Hematopoietic multipotent progenitor cell treated with erythropoietin and hydrocortisone succinate and interleukin-3 and kit ligand, for 4 days (in vitro differentiated cells): ENCODE measurements at places on chromosomes 4 and X.

GRCh38 chr4:125572601-125573000, 257.8 kb downstream of the FAT4 start:
- DNase-seq = no peak

DNA sequence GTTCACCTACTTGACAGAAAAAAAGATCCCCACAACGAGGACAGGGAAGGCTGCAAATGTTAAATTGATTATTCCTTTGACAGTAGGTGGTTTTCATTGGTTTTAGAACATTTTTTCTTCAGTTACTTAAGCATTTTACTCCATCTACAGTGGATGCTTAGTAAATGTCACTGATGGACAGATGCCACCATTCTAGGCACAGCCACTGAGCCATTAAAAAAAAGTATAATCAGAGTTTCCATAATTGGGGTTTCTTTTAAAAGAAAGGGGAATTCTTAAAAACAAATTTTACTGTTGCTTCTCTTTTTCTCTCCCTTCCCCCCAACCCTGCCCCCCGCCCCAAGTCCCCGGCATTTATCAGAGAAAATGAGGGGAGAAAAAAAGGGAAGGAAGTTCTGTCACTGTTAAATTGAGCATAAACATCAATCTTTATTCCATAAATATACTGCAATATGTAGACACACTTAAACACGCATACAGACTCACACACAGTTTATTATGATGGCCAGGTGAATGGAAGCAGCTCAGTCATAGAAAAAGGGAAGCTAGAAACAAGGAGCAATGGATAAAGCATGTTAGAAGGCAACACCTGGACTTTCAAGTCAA, 79.7 kb upstream of the PRPS2 start:
- DNase-seq = peak; percentile 16

- no peak for DNase-seq
Observed at GRCh38 chrX:111376897-111377578, 35.0 kb downstream of the DCX start.

GRCh38 chr4:31538877-31539276, 818.7 kb downstream of the PCDH7 start:
- DNase-seq = peak; percentile 0

GRCh38 chr4:131347816-131348215, 1801.3 kb upstream of the PCDH10 start:
- DNase-seq = no peak

- DNase-seq = no peak
Observed at GRCh38 chr4:158133551-158133950, 39.3 kb downstream of the GASK1B start.

DNA sequence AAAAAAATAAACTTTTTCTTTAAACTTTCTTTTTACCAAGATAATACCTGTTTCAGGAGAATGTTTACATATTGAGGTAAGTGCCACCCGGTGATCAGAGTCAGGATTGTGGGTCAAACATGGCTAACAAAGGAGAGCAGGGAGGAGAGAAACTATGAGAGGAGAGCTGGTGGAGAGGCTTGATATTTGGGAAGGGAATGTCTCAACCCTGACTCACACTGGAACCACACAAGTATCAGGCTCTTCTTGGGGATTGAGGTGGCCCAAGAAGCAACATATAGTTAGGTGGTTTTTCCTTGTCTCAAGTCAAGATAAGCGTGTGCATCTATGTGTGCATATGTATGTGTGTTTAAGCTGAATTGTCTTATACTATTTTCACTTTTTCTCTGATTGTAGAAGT, 6.7 kb downstream of the TCEAL1 start:
- no peak for DNase-seq

GRCh38 chr4:184201179-184201578, 16.5 kb downstream of the ENPP6 start:
- DNase-seq = no peak

DNA sequence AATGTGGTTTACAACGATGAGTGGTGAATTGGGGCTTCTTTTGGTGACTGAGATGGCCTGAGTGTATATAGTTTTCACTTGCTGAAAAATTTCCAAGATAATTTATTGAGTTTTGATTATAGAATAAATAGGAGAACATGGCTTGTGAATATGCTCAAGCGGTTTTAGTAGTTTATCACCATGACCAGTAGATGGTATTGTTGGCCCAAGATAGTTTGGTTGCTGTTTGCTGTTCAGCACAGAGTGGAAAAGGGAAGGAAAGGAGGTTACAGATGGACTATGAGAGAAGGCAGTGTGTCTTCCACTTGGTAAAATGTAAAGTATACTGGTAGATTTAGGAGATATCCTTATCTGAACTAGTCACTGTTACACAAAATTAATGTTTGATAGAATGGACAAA, 55.8 kb upstream of the POU4F2 start:
- peak; percentile 12 for DNase-seq

DNA sequence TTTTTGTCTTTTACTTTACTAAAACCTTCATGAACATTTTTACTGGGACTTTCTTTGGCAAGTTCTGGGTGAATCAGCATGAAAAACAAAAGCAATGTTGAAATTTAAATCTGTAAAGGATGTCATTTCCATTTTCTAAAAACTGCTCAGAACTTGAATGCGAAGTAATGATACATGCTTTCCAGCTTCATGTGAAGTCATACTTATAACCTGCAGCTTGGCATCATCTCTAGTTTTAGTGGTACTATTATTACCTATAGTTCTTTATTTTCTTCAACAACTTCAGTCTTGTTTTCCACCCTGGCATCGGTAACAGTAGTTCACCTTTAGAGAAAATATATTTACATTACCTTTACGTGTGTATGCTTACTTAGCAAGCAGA, 421.4 kb upstream of the DIPK2B start:
- DNase-seq = no peak

DNA sequence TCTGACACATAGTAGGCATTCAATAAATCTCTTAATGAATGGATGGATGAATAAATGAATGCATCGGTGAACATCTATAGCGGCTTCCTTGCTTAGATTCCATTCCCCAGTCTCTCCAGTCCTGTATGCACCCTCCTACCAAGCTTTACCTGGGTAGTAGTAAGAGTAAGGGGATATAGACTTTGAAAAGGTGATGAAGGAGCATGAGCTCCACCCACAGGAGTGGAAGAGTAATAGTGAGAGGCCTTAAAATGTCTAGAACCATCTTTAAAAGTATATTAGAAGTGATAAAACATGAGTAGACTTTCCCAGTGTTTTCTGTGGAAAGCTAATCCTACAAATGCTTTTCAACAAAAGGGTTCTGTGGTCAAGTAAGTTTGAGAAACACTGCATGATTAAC, 35.5 kb upstream of the GPC3 start:
- DNase-seq = no peak

DNA sequence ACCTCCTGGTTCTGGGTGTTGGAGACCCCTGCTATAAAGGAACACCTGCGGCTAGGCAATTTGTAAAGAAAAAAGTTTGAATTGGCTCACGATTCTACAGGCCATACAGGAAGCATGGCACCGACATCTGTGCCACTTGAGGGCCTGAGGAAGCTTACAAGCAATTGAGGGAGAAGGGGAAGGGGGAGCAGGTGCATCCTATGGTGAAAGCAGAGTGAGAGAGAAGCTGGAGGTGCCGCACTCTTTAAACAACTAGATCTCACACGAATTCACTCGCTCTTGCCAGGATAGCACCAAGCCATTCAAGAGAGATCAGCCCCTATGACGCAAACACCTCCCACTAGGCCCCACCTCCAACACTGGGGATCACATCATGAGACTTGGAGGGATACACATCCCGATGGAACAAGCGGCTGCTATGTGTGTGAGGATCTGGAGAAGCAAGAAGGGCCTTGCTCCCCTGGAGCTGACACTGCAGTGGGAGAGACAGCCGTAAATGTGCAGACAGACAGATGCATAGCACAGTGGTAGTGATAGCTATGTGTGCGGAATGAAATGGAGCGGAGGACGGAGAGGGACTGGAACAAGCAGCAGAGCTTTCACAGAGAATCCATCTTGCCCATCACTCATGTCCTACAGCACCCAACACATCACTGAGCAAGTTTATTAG, 60.7 kb upstream of the HELT start:
- peak; percentile 70 for DNase-seq

GRCh38 chr4:87974856-87975462, 555 bp upstream of the SPP1 start:
- peak; percentile 16 for DNase-seq

GRCh38 chr4:55440786-55441185, 45.0 kb downstream of the TMEM165 start:
- DNase-seq = no peak

DNA sequence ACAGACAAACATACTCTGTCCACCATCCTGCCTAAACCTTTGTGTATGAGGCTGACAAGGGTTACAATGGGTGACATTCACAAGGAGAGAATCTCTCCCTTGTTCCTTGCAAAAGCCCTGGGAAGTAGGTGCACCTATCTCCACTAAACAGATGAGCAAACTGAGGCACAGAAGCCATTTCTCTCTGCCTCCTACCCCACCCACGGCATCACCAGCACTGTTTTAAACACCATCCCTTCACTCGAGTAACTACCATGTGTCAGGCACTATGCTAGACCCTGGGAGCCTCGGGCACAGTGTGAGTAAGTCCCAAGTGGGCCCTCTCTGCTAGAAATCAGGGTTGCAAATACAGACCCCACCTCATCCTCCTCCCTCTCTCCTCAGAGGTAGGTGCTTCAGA, 899 bp downstream of the LYAR start:
- no peak for DNase-seq

GRCh38 chr4:158760866-158761265, 8.0 kb upstream of the FNIP2 start:
- no peak for DNase-seq

DNA sequence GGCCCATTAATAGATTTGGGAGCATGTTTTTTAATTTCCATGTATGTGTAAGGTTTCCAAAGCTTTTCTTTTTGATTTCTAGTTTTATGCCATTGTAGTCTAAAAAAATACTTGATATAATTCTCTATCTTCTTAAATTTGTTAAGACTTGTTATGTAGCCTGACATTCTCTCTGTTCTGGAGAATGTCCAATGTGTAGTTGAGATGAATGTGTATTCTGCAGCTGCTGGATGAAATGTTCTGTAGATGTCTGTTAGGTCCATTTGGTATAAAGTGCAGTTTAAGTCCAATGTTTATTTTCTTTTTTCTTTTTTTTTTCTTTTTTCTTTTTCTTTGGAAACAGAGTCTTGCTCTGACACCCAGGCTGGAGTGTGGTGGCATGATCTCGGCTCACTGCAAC, 378.5 kb upstream of the MAD2L1 start:
- DNase-seq = no peak

- no peak for DNase-seq
Observed at GRCh38 chr4:40871695-40872250, 122.0 kb downstream of the NSUN7 start.

DNA sequence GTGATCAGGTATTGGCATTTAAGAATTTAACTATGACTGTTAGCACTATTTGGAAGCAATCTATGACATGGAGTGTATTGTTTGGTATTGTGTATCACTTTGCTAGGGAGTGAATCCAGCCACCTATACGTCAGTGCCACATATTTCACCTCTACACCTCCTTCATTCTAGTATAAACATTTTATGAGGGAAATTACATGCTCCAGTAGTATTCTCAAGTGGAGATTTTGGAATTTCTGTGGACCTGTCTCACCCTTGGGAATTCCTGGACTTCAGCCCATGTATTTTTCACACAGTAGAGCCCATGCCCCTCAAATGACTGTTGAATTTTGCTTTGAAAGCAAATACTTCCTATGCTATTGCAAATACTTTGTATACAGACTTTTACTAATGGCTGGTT, 11.3 kb downstream of the BST1 start:
- no peak for DNase-seq
